ENCODE measurements at places on chromosomes 16 and 17.

- DNase-seq, result no peak
These were observed 6.2 kb downstream of the CCR7 start for GRCh38 chr17:40558890-40559563.

DNA sequence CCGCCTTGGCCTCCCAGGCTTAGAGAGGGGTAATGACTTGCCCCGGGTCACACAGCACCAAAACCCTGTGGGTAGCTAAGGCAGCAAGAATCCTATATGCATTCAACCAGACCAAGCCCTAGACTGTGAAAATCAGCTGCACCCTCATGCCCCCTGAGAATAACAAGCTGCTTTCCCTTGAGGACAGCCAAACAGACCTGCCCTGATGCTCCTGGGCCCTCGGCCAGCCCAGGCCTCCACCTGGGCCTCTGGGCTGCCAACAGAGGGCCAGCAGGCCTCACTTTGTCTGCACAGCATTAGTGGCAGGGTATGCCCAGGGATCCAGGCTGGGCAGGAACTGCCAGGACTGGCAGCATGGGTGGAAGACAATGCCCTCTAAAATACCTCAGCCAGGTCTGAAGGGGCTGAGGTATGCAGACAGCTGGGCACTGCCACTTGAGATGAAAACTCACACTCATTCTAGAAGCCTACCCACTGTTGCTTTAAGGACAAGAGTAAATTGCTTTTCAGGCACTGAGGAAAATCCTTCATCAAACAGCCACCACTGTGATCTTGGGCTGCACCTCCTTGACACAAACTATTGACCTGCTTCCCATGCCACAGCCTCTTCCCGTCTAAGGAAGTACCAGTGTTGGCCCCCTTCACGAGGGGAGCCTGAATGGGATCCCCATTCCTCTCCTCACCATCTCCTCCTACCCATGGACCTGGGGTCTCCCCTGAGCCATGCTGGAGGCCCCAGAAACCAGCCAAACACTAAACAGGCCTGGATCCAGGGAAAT, 8.8 kb downstream of the ST3GAL2 start:
- no peak for DNase-seq

- DNase-seq, result no peak
These were observed 1.6 kb downstream of the BAHCC1 start for GRCh38 chr17:81396722-81397313.

- no peak for DNase-seq
These were observed 8.4 kb upstream of the SREBF1 start for GRCh38 chr17:17845046-17845775.

DNA sequence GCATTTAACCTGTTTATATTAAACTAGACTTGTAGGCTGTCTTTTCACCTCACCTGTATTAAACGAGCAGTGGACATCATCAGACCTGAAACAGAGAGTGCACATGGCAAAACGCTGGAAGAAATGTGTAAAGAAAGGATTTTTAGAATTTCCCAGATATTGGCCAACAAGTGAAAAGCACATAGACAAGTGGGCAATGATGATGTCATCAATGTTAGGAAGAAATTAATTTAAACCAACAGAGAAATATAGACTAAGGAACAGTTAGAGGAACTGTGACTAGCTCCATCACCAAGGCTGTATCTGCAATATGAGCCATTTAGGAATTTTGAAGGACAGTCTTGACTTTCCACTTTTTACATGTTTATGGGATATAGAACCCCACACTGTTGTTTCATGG, 67.1 kb upstream of the SLC12A3 start:
- no peak for DNase-seq

- DNase-seq, result no peak
These were observed 5.5 kb downstream of the PRSS21 start for GRCh38 chr16:2822496-2822895.

DNA sequence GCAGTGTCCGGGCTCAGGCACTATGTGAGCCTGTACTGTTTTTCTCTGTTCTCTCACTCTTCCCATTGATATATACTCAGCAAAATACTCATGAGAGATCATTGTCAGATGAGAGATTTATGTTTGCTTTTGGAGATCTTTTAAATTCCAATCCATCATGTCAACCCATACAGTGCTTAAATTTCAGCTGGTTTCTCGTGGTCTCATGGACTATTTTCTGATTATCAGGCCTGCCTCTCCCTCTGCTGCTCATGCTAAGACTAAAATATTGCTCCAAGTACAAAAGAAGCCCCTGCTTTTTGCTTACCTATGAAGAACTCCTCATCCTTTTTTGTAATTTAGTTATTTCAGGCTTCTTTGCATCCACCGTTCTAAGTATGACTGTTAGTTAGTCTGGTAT, 547.2 kb downstream of the KCNJ2 start:
- no peak for DNase-seq

Measured in stimulated activated CD8-positive, alpha-beta memory T cell treated with anti-CD3 and anti-CD28 coated beads, Interleukin-2, amount 100 ng/mL, for 1 hour (primary cell).